ENCODE measurements at places on chromosomes 7 and 10.

- no peak overlapping the region for H3K4me3 ChIP-seq
- no peak for DNase-seq
- H3K27ac ChIP-seq: no peak overlapping the region
- H3K27me3 ChIP-seq: no peaks in the 10 kb centered on the region
- H3K36me3 ChIP-seq: no peaks in the 10 kb centered on the region
These were observed 216.7 kb downstream of the FOXP2 start for GRCh38 chr7:114631249-114631822.

- H3K36me3 ChIP-seq: no peaks in the 10 kb centered on the region
- H3K4me1 ChIP-seq: no peaks in the 10 kb centered on the region
- H3K4me3 ChIP-seq: no peak overlapping the region
These were observed 13.0 kb upstream of the C10orf90 start for GRCh38 chr10:126683466-126683865.

DNA sequence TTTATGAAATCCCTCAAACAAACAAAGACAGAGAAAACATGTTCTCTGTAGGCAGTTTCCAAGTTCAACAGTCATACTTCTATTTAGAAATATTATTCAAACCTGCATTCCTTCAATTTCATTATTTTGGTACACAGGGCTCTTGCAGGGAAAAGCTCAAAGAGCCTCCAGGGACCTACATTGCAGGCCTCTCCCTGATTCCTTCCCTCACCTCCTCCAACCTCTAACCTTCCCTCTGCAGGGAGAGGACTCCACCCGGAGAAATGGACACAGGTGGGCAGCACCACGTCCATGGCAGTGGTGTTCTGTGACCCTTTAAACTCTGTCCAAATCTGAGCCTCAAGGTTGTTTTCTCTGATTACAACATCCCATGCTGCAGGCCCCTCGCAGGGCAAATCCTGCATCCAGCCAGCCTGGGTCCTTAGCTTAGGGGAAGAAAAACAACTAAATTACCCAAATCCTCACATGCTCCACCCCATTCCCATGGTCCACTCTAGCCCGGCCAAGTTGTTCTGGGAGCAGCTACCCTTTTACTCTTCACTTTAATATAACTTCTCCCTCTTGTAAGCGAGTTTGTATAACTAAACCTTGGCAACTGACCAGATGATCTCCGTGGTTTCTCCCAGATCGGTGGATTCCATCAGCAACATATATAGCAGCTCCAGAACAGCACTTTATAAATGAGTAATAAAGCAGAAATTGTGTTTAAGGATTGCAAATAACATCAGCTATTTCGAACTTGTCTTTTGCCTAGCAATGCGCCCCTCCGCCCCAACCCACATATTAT, 129.8 kb downstream of the CUBN start:
- no peak overlapping the region for H3K4me3 ChIP-seq
- no peak overlapping the region for H3K27ac ChIP-seq
- H3K4me1 ChIP-seq: no peaks in the 10 kb centered on the region

GRCh38 chr10:70381471-70382421, 679 bp downstream of the LRRC20 start:
- peak overlapping the region; percentile 89 for H3K4me3 ChIP-seq
- H3K27me3 ChIP-seq: no peaks in the 10 kb centered on the region
- H3K27ac ChIP-seq: no peak overlapping the region
- DNase-seq: peak; percentile 58
- 0 out of 2 replicates have a peak, but pooled peaks cover 2% of the 10 kb centered on the region for H3K36me3 ChIP-seq

DNA sequence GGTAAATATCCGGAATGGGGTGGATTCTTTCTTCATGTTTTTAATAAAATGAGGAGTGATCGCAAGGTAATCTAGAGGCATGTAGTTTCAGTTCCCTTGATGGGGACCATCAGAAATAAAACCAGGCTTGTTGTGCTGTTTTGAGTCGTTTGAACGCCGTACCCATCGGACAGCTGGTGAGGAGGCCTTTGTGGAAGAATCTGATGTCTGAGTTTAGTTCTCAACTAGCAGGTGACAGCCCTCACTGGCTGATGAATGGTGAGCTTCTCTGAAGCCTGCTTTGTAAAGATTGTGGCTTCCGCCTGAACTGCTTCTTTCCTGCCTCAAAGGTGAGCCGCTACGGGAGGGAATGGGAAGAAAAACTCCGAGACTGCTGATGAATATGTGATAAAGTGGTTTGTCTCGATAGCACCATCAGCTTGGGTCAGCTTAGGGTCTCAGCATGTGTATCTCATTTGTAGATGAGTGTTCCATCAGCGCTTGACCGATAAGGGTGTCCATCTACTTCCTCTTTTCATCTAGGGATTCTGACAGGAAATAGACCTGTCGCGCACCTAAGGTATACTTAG, 977 bp downstream of the TMEM248 start:
- no peaks in the 10 kb centered on the region for H3K4me1 ChIP-seq
- DNase-seq: no peak
- H3K4me3 ChIP-seq: peak overlapping the region; percentile 86
- peaks cover 5% of the 10 kb centered on the region for H3K36me3 ChIP-seq
- no peaks in the 10 kb centered on the region for H3K27me3 ChIP-seq
- no peak overlapping the region for H3K27ac ChIP-seq

DNA sequence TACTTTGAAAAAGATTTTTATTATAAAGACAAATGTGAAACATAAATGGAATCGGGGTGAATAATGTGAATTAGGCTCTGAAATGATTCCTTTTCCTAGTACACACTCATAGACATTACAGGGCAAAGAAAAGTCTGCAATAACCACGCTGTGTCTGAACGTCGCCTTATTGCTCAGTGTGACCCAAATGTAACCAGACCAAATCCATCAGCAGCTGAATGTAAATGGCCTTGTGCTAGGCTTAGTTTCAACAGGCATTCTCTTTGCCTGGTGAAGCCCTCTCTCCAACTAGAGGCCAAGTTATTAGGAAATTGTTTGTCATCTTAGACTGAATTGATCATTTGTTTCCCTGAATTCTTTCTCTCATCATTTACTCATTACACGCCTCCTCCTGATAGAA, 225.5 kb downstream of the CHCHD3 start:
- no peak overlapping the region for H3K27ac ChIP-seq
- H3K36me3 ChIP-seq: no peaks in the 10 kb centered on the region
- H3K4me3 ChIP-seq: no peak overlapping the region
- no peak for DNase-seq
- H3K4me1 ChIP-seq: peaks cover 4% of the 10 kb centered on the region

DNA sequence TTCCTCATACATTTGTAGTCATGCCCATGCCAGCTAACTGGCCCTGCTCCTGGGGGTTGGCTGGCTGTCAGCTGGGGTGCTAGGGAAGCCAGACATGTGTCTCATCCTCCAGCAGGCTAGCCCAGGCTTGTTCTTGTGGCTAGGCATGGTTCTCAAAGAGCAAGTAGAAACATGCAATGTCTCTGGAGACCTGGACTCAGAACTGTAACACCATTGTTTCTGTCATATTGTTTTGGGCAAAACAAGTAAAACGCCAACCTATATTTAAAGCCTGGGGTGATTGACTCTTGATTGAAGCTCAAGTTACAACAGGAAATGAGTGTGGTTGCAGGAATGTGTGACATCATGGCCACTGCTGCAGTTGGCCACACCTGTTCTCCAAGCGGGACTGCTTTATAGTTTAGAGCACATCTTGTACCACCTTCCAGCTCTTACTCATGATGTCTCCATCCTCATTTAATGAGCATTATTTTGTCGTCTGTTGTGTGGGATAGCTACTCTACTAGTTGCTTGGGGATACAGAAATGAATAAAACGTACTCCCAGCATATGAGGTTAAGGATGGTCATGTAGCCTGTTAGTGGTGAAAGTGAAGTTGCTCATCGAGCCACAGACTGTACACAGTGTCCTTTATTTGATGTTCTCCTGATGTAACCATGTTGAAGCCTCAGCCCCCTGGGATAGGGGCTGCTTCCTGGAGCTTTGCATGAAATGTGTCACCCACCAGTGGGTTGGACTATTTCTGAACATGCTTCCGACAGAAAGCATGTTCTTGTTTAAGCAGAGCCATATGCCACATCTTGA, 168.4 kb downstream of the SORCS3 start:
- H3K27me3 ChIP-seq: no peaks in the 10 kb centered on the region
- H3K27ac ChIP-seq: no peak overlapping the region
- H3K4me1 ChIP-seq: peaks cover 2% of the 10 kb centered on the region
- peak; percentile 72 for DNase-seq
- H3K4me3 ChIP-seq: no peak overlapping the region

DNA sequence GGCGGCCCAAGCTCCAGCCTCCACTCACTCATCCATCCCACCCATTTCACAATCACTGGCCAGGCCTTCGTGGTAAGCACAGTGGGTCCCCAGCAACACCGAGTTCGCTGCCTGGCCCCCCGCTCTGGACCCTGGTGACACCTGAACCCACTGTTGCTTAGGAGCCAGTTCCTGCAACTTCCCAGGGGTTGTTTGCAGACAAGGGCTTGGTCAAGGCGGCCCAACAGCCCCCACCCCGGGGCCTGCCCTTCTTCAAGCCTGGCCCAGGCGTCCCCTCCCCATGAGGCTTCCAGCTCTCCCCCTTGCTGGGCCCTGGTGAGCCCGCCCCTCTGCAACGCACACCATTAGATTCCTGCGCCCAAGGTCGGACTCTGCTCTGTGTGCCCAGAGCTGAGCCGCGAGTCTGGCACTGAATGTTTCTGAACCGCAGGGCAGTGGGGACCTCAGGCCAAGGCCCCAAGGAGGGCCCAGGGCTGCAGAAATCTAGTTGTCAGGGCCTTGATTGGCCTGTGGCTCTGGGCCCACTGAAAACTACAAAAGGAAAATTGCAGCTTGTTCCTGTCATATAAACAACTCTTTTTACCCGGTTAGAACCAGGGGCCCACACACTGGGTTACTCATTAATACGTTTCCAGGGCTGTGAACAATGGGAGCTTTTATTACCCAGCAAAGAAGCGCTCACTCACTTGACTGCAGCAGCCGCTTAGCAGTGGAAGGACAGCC, 2.1 kb upstream of the COX19 start:
- H3K27me3 ChIP-seq: no peaks in the 10 kb centered on the region
- H3K4me3 ChIP-seq: peak overlapping the region; percentile 44
- no peak for DNase-seq
- H3K36me3 ChIP-seq: peaks cover 9% of the 10 kb centered on the region

DNA sequence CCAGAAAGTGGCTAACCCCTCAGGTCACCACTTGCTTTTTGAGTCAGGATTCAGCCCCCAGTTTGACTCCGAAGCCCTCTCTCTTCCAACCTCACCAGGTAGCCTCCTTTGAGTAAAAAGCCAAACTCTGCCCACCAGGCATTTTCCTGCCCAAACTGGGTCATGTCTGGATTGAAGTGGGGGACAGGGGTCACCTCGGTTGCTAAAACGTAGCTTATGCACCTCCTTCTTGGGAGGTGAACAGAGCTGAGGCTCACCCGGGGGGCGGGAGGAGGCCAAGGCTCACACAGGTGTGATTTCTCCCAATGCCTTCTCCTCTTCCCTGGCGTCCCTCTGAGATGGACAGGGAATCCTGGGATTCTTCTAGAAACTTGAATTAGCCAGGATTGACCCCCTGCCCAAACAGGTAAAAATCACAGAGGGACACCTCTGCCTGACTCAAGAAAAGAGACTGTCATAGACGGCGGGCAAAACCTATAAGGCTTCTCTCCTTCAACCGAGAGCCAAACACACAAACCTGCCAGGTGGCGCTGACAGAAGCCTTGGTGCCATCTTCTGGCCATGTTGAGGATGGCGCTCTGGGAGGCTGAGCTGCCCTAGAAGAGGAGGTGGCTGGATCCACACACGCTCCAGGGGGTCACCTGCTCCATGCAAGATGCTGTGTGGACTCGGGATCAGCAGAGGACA, 51.6 kb downstream of the PRLHR start:
- no peaks in the 10 kb centered on the region for H3K36me3 ChIP-seq
- H3K27me3 ChIP-seq: no peaks in the 10 kb centered on the region
- no peak overlapping the region for H3K4me3 ChIP-seq
- DNase-seq: peak; percentile 86

- peaks cover 7% of the 10 kb centered on the region for H3K4me1 ChIP-seq
- H3K4me3 ChIP-seq: no peak overlapping the region
- H3K27ac ChIP-seq: no peak overlapping the region
- DNase-seq: no peak
These were observed 19.1 kb downstream of the ATXN7L1 start for GRCh38 chr7:105857009-105857952.

DNA sequence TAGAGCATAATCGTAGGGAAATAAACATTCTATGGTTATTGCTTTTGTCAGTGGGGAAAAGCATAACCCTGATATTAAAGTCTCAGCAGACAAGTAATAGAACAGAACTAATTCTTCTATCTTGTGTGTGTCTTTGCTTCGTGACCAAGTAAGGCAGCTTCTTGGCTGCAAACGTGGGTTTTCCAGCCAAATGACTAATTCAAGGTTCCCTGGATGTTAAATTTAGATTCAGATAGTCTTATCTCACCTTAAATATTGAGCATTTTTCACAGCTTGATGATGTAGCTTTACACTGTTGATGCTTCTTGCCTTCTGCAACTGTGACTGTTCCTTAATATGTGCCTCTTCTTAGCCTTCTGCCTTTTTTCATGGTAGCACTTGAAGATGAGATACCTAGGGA, 113.0 kb downstream of the EXOC4 start:
- no peak overlapping the region for H3K4me3 ChIP-seq
- H3K27me3 ChIP-seq: no peaks in the 10 kb centered on the region
- H3K27ac ChIP-seq: no peak overlapping the region
- peaks cover 12% of the 10 kb centered on the region for H3K36me3 ChIP-seq
- DNase-seq: no peak

DNA sequence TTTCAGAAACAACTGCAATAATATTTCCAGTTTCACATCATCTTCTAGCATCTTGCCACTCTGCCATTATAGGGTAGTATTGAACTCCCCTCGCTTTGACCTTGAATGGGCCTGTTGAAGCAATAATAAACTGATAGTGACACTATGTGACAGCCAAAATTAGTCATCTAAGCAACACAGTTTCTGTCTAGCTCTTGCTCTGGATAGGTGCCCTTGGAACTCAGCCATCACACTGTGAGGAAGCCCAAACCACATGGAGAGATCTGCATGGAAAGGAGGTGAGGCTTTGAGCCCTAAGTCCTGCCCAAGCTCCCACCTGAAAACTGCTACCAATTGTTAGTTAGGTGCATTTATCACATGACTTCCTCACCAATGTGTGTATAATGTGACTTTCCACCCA, 18.1 kb upstream of the KCND2 start:
- no peak overlapping the region for H3K27ac ChIP-seq
- DNase-seq: no peak
- H3K27me3 ChIP-seq: no peaks in the 10 kb centered on the region
- H3K36me3 ChIP-seq: peaks cover 31% of the 10 kb centered on the region

- H3K27ac ChIP-seq: no peak overlapping the region
- no peaks in the 10 kb centered on the region for H3K4me1 ChIP-seq
- no peaks in the 10 kb centered on the region for H3K27me3 ChIP-seq
- DNase-seq: no peak
These were observed 6.9 kb downstream of the PIK3CG start for GRCh38 chr7:106871793-106872571.

All from H9 (cell line).